ENCODE measurements at places on chromosomes 7 and 10.

GRCh38 chr10:72612203-72612826 is 13.6 kb downstream of the MICU1 start:
- no peak for ATAC-seq

DNA sequence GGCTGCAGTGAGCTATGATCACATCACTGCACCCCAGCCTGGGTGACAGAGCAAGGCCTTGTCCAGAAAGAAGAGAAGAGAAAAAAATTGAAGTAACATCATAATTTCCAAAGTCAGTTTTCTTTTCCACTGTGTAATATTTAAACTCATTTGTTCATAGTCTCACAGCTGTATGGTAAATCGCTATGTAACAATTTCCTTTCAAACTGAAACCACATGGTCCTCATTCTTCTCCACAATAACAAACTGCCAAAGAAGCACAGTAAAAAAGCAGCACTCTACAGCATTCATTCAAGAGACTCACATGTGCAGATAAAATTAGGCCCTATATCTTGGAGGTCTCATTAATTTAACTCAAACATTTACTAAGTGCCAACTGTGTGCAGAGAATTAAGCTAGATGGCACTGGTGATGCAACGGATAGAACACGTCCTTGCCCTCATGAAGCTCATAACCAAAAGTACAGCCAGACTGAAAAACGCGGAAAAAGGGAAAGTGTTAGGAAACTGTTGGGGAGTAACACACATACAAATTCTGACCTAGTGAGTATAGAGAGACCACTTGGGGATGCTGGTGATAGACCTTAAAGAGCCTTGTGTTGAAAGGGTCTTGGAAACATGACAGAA is 174.0 kb upstream of the KCTD7 start:
- no peak for ATAC-seq

GRCh38 chr7:135620980-135621850 is 41.1 kb upstream of the STMP1 start:
- no peak for ATAC-seq

GRCh38 chr7:21169667-21170580 is 258.0 kb upstream of the SP4 start:
- peak; percentile 47 for ATAC-seq

DNA sequence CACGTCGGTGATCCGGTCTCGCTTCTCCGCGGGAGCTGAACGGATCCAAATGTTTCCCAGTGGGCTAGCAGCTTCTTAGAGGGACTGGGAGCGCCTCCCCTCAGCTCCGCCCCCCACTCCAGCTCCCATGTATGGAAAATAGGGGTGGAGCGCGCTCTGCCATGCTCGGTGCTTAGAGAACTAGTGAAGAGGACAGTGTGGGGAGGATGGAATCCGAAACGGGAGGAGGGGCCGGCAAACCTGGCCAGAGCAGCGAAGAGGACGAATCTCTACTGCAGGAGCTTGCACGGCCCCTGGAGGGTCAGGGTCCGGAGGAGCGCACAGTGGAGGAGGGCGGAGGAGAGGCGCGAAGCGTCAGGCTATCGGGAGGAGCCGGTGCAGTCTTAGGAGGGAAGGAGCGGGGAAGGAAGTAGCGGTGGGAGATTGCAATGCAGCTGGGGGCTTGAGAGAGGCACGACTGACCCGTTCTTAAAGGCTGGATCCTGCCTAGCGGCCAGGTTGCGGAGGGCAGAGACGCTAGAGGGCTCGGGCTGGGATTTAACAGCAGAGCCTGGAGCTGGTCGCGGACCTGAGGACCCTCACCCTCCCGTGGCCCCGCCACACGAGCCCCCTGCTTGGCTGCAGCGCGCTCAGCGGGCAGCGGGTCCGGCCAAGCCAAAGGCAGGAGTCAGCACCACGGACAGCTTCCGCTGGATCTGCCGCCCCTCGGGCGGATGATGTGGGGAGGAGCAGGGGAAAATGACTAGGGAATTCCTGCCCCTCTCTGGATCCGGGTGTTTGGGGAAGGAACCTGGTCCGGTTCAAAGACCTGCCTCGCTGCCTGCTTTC is at the start of gene PRLHR:
TSS of gene PRLHR (minus strand) at position 51 of the 828 bp plus-strand sequence. CDS start 404 bp downstream, outside the sequence.
- ATAC-seq = peak; percentile 77

GRCh38 chr7:148912758-148913541 is 28.9 kb upstream of the EZH2 start:
- no peak for ATAC-seq

GRCh38 chr10:126214021-126214420 is 174.3 kb downstream of the ADAM12 start:
- no peak for ATAC-seq

All from motor neuron (in vitro differentiated cells).